ENCODE measurements at places on chromosomes 3 and 15.

- DNase-seq, result no peak
Measured at GRCh38 chr15:58258501-58259292, 120.5 kb downstream of the AQP9 start.

- no peak for DNase-seq
Measured at GRCh38 chr3:46995901-46996562, 16.6 kb downstream of the NBEAL2 start.

- DNase-seq, result no peak
Measured at GRCh38 chr3:11637901-11638458, 5.7 kb downstream of the VGLL4 start.

GRCh38 chr15:43771816-43772215 lies 5.0 kb downstream of the ELL3 start:
- no peak for DNase-seq

DNA sequence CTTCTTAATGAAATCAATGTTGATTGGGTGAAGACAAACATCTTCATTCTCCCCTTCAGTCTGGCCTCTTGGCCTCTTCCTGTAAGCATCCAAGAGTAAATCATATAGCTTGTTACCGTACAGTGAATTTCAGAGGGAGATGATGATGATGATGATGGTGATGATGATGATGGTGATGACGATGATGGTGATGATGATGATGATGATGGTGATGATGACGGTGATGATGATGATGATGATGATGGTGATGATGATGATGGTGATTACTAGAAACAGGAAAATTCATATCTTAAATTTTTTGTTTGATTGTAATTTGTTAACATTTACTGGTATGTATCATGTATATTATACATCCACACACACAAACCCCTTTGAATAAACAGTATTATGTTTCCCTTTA lies 256.1 kb upstream of the PLSCR5 start:
- DNase-seq, result no peak

DNA sequence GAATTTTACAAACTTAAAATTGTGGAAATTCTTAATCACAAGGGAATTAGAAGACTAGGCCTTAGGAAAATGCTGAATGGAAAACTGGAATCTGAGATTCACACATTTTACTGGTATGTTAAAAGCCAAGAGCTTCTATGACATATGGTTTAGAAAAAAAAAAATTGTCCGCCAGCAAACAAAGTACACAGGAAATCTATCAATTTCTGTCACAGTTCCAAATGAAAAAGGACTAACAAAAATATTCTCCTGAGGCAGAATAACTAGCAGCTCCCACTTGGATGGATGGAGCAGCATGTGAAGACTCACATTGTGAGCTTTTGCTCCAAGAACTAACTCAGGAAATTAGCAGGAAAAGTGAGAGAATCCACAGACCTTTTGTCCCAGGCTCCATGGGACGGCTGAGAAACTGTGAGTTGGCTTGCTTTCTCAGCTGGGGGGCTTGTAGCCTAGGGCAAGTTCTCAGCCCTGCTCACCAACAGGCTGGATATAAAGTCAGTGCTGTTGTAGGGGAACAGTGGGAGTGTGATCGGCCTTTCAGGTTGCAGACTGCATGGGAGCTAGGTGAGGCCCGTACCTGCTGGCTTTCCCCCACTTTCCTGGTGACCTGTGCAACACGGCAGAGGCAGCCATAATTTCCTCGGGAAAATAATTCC lies 731.1 kb upstream of the SGO1 start:
- DNase-seq, result no peak

- DNase-seq, result no peak
Measured at GRCh38 chr3:30621576-30621975, 15.2 kb downstream of the TGFBR2 start.

DNA sequence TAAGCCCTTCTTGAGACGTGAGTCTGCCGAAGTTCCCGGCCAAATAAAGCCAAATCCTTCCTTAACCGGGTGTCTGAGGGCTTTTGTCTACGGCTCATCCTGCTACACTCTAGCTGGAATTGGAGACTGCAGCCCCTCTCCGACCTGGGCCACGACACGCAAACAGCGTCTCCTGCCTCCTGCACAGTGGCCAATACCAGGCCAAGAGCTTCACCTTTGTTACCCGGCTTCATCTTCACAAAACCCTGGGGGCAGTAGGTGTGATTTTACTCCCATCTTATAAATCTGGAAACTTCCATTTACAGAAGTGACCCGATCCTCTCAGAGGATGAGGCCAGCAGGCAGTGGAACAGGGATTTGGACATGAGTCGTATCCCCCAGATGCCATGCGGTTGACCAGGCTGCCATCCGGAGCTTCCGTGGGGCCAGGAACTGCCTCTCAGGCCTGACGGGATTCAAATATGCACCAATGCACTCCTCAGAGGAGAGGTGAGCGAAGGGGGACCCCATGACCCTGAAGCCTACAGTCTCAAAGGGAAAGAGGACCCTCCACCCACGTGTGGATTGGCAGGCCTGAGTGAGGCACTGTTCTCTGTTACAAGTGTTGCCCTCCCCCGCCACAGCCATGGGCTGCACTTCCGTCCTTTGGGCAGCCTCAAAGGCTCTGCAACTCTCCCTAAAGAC lies 53.2 kb upstream of the KLF13 start:
- no peak for DNase-seq

DNA sequence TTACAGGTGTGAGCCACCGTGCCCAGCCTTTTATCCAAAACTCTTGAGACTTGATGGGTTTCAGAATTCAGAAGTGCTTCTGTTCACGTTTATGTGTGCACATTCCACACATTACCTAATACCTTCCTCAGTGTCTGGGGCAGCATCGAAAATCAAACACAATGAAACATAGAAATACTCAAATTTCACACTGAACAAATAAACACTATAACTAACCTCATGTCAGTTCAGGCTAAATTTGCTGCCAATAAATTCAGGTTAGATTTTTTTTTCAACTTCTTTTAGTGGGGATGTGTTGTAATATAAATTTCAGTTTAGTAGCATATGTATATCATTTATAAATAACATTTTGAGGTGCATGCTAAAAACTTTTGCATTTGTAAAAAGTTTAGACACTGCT lies 2.8 kb downstream of the EIF2AK4 start:
- no peak for DNase-seq

DNA sequence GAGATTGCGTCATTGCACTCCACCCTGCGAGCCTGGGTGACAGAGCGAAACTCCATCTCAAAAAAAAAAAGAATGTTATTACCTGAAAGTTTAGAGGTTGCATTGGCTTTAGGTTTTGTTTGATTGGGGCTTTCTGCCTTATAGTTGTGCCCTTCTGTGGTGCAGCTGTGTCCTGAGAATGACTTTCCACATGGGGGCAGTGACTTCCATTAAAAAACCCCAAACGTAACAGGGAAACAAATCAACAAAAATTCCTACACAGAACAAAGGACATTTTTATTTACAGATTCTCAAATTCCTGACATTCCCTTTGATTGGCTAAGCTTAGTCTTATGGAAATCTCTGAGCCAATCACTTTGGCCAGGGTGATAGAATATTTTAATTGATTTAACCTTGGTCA lies 154.1 kb upstream of the GPR149 start:
- no peak for DNase-seq

GRCh38 chr3:8156831-8157230 lies 344.8 kb upstream of the LMCD1 start:
- no peak for DNase-seq

DNA sequence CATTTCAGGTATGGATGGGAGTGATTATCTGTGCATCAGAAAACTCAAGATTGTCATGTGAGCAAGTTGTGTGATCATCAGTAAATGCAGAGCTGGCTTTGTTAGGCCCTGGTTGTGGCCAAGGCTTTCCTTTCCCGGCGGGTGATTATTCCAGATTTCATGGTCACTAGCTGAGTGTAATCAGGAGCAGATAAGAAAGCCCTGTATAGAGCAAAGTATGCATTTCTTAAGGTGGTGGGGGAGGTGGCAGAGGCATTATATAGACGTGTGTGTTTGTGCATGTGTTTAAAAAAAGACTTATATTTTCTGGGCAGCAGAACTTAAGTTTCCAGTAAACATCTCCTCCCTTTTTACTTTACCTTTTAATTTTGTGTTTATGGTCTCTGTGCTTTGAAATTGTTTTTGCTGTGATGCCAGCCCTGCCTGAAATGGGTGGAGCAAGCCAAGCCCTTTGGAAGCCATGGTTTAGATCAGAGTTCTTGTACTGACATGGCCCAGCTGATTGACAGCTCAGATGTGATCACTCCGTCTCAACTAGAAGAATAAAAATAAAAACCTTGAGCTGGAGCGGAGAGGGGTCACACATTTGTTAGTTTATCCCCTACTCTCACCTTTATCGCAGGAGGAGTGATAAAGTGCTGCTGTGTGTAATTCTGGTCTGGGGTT lies 22.2 kb downstream of the SMAD3 start:
- DNase-seq, result no peak

DNA sequence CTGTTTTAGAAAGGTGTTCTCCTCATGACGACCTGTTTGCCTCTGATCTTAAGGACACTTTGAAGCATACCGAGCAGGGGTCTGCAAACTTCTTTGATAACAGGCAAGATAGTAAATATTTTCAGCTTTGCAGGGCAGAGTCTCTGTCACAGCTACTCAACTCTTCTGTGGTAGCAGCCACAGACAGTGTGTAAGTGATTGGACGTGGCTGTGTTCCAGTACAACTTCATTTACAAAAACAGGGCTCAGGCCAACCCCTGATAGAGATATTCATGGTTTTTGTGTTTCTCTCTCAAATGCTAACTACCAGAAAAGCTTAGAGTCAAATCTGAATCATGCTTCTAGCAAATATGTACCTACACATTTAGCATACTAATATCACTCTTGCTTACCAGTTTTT lies 51.5 kb downstream of the TGFBR2 start:
- no peak for DNase-seq

GRCh38 chr3:41662288-41662687 lies 299.6 kb downstream of the ULK4 start:
- no peak for DNase-seq

GRCh38 chr3:4052706-4053105 lies 250.5 kb upstream of the SETMAR start:
- DNase-seq, result no peak

DNA sequence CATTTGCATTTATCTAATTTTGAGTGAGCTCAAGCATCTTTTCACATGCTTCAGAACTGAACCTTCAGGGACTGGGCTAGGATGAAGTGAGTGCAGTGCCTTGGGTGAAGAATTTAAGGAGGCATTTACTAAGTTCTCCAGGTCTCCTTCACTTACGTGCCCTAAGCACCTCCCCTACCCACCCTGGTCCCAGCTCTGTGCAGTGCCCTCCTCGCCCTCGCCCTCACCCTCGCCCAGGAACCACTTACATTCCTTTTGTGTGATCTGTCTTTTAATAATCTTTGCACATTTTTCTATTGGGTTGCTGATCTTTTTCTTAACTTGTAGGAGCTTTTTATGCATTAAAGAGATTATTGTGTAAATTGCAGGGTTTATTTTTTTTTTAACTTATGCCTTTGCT lies 322.6 kb downstream of the THSD4 start:
- no peak for DNase-seq

DNA sequence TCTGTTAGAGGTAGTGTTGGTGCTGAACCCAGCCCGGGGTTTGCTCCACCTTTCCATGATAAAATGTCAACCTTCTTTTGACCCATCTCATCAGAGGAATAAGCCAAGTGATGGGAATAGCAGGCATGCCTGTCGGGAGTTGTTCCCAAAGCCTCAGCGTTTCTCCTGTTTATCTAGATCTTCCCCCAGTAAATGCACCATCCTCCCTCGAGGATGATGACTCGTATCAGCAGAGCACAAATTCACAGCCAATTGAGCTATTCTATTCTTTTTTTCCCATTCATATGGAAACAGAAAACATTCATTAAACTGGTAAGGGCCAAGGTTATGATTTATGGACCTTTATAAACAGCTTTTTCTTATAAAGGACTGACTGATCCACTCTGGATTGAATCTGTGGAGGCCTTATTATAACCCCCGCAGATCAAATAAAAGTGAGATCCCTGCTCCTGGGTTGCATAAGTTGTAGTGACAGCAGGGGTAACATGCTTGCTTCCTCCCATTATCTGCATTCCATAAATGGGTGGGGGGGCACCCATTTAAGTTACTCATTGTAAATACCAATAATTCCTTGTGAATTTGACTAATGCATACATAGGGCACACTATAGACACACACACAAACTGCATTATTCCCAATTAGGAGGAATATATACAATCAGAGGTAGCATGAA lies 207.3 kb downstream of the PLCL2 start:
- no peak for DNase-seq

DNA sequence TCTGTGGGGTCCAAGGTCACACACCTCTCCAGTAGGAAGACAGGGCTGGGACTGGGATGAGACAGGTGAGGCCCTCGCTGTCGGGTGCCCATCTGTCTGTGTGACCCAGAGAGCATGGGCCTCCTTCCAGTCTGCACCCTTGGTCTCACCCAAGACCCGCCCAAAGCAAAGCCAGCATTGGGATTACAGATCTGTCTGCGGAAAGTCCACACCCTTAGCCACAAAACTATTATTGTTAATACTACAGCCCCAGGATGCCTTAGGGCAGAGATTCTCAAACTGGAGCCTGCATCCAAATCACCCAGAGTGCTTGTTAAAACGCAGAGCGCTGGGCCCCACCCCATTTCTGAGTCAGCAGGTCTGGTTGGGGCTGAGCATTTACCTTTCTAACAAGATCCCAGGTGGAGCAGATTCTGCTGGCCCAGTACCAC lies 58.5 kb upstream of the ZNF148 start:
- no peak for DNase-seq

DNA sequence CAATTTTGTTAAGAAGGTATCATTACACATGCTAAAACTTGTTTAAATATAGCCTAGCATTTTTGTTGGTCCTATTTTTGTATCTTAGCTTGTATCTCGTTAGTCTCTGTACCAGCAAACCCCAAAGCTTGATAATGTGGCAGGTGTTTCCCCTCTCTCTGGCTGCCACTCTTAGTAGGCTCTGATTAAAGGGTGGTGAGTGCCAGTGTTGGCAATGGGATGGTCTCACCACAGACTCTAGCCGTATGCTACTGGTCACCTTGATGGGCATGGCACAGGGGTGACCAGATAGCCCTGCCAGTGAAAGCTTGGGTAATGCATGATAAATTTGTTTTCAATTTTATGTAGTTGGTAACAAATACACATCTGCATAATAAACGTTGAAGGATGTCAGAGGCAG lies 188.3 kb downstream of the CFAP20DC start:
- DNase-seq, result no peak

- peak; percentile 42 for DNase-seq
Measured at GRCh38 chr15:75578173-75578947, 755 bp downstream of the PTPN9 start.

DNA sequence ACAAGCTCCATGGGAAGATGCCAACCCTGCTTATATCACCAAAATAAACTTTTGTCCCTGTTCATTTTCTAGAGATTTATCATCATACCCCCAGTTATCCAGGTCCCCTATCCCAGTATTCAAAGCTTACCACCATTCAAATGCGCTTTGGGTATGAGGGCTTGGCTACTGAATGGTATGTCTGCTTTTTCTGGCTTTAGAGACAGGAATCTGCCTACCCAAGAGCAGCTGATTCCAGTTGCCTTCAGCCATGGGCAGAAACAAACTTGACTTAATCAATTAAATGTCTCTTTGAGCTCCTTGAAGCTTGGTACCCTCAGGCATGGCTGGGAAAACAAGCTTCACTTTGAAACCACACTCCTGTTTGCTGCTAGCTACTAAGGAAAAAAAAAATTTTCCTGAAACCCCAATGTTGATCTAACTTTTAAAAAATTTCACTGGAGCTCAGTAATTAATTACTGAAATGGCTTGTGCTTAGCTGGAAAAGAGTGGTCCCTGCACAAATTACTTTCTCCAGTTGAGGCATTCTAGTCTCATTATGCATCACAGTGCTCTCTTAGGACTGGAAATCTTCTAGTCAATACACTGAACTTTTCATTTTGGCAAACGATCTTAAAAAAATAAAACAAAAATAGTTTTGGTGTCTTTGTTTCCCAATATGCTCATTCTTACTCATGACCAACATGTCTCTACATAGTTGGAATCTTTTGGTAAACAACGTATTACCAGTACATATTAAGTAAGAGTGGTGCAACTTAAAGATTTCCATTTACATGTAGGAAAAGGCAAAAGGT lies 242.8 kb downstream of the DTWD1 start:
- no peak for DNase-seq
